ENCODE measurements at places on chromosomes 7 and 10. TPM values are rescaled to one million over a fixed set of nuclear protein-coding genes. Genes with fewer than 3 reads are reported as not detected.
A peak's percentile ranks its signal among the peaks of the same experiment; 100 is the strongest.

DNA sequence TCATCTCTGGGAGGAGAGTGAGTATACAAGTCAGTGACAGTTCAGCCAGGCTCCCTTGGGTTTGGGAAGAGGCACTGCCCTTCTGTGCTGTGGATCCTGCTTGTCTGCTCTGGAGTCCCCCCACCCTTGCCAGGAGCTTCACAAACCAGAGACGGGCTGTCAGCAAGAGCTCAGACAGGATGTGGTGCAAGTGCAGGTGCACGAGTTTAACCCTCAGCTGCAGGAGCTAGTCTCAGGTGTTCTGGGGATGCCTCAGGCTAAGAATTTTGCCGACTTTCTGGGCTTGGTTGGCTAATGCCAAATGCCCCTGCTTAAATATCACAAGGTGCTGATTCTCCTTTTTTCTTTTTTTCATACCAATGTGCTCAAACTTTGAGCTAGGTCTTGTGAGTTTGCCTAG lies 22.3 kb downstream of the ZNF783 start:
- no peak for DNase-seq

GRCh38 chr10:113133497-113134115 lies 183.6 kb downstream of the TCF7L2 start:
- no peak for DNase-seq

- DNase-seq = no peak
Measured at GRCh38 chr7:5635461-5636445, 145.7 kb downstream of the RNF216 start.

SMKR1 gene
- polyA plus RNA-seq = 0.25 TPM

DNA sequence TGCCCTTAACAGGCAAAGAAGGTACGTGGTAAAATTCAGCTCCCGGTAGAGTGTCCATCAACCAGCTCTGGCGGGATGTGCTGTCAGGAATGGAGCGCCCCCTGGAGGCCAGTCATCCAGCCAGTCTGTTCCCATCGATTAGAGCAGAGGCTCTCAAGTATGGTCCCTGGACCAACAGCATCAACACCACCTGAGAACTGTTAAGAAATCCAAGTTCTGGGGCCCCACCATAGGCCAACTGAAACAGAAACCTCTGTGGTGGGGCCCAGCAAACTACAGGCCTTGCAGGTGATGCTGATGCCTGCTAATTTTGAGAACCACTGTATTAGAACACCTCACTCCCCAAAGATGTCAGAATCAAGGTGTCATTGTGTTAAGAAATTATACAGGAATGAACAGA lies 109.2 kb downstream of the DPY19L1 start:
- peak; percentile 54 for DNase-seq

CLDN3 gene
- not detected for polyA plus RNA-seq

GPR85 gene
- 0.19 TPM for polyA plus RNA-seq

- DNase-seq = no peak
Measured at GRCh38 chr7:158113321-158114025, 474.1 kb downstream of the PTPRN2 start.

DNA sequence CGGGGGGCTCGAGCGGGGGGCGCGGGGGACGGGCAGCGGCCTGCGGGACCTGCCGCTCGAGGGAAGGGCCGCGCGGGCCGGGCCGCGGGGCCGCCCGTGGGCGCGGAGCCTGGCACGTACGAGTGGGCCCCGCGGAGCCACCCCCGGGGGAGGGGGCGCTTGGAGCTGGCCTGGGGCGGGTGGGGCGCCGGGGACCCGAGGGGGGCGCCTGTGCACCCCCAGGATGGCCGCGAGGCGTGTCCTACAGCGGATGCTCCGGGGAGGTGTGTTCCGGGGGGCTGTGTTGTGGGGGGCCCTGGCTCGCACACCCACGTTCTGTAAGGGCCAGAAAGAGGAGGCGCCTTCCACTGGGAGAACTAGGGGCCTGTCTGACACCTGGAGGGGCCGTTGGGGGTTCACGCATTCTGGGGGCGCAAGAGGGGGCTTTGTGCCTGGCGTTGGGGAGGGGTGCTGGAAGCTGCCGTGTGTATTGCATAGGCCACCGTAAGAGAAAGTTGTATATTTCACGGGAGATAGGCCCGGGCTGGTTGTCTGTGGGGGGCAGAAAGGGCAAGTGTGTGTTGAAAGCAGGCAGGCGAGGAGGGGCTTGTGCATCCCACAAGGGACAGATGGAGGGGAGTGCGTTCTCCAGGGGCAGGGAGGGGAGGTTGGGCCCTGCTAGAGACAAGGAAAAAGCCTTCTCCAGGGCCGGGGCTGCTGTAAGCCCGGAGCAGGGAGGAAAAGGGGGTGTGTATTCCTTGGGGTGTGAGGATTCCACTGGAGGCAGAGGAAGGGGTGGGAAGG lies 663 bp downstream of the VPS37D start:
- peak; percentile 40 for DNase-seq

INTS1 gene
- 38.8 TPM for polyA plus RNA-seq

DNA sequence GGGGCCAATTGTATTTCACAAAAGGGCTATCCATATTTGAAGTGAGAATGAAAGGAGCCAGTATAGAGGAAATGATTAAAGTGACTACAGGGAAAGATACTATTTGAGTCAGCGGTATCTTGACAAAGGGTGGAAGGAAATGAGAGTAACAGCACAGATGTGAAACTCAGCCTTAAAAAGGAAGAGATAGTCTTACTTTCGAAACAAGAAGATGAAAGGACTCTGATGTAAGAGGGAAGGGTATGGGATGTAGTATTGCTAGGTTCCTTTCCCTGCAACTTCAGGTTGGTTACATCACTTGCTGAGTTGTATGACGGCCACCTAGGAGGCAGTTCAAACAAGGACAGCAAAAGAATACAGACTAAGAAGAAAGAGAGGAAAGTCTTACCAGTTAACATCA lies 13.7 kb downstream of the CISD1 start:
- no peak for DNase-seq

CAV1 gene
- polyA plus RNA-seq = 69.0 TPM

IKZF1 gene
- polyA plus RNA-seq = 0.18 TPM

Measured in psoas muscle (tissue), 8 donors.